A549 treated with Mapracorat at 1 μM for 4 hours (cell line): ENCODE measurements at places on chromosomes 5 and 9. TPM values are rescaled to one million over a fixed set of nuclear protein-coding genes. Genes with fewer than 3 reads are reported as not detected.

GRM6 gene
- total RNA-seq: not detected in 5 replicates

CCL21 gene
- not detected in 5 replicates for total RNA-seq

PGM5 gene
- total RNA-seq: not detected in 5 replicates

PCDHA12 gene
- 2.8 to 3.2 TPM (median 3.0 TPM) in 5 replicates for total RNA-seq

POMT1 gene
- total RNA-seq: 13.5 to 18.5 TPM (median 17.5 TPM) in 5 replicates

TARS1 gene
- 124 to 139 TPM (median 127 TPM) in 5 replicates for total RNA-seq

SH2D3C gene
- 0.06 to 0.15 TPM (median 0.09 TPM) in 5 replicates for total RNA-seq

IRX1 gene
- not detected in 5 replicates for total RNA-seq

INSL6 gene
- not detected in 5 replicates for total RNA-seq

NFIB gene
- 8.0 to 11.8 TPM (median 10.4 TPM) in 5 replicates for total RNA-seq

LHX6 gene
- 1.9 to 2.4 TPM (median 2.1 TPM) in 5 replicates for total RNA-seq

BTNL3 gene
- not detected in 5 replicates for total RNA-seq

ENTREP1 gene
- 0.50 to 0.88 TPM (median 0.60 TPM) in 5 replicates for total RNA-seq

CDX1 gene
- not detected in 5 replicates for total RNA-seq

PLAC8L1 gene
- total RNA-seq: not detected in 5 replicates

SLC6A7 gene
- 0.05 TPM in 1 of 5 replicates, not detected in the others for total RNA-seq

WWC1 gene
- total RNA-seq: 77.7 to 89.4 TPM (median 87.3 TPM) in 5 replicates

THBS4 gene
- 0.04 to 0.17 TPM (median 0.13 TPM) in 4 of 5 replicates, not detected in the other for total RNA-seq

PCDHGA6 gene
- total RNA-seq: 0.13 to 0.27 TPM (median 0.21 TPM) in 5 replicates

IL13 gene
- 0.11 to 0.14 TPM in 2 of 5 replicates, not detected in the others for total RNA-seq

FOXD4L5 gene
- total RNA-seq: 0.05 TPM in 1 of 5 replicates, not detected in the others

LHFPL2 gene
- 54.6 to 67.2 TPM (median 61.2 TPM) in 5 replicates for total RNA-seq

MYORG gene
- total RNA-seq: 4.1 to 6.9 TPM (median 6.3 TPM) in 5 replicates

ABCA1 gene
- total RNA-seq: 3.3 to 4.8 TPM (median 3.4 TPM) in 5 replicates

LHX3 gene
- total RNA-seq: 0.05 to 0.20 TPM (median 0.12 TPM) in 5 replicates

INSL4 gene
- 13.9 to 20.2 TPM (median 15.8 TPM) in 5 replicates for total RNA-seq

CNTNAP3 gene
- total RNA-seq: 6.4 to 10.4 TPM (median 8.8 TPM) in 5 replicates

ANP32B gene
- total RNA-seq: 279 to 316 TPM (median 299 TPM) in 5 replicates

NPR2 gene
- 4.8 to 6.6 TPM (median 5.5 TPM) in 5 replicates for total RNA-seq

MYOZ3 gene
- total RNA-seq: 0.07 to 0.13 TPM in 2 of 5 replicates, not detected in the others

CDK5RAP2 gene
- 27.6 to 31.7 TPM (median 30.0 TPM) in 5 replicates for total RNA-seq

CKMT2 gene
- not detected in 5 replicates for total RNA-seq

DNAH5 gene
- 1.5 to 2.3 TPM (median 2.1 TPM) in 5 replicates for total RNA-seq

SPINK7 gene
- total RNA-seq: not detected in 5 replicates

C9orf72 gene
- 3.9 to 5.9 TPM (median 4.9 TPM) in 5 replicates for total RNA-seq

INSYN2B gene
- 0.17 to 0.37 TPM (median 0.34 TPM) in 5 replicates for total RNA-seq

BAAT gene
- 0.23 to 0.45 TPM (median 0.35 TPM) in 5 replicates for total RNA-seq

SHLD3 gene
- 1.9 to 2.8 TPM (median 2.0 TPM) in 5 replicates for total RNA-seq

POLE3 gene
- 99.2 to 118 TPM (median 108 TPM) in 5 replicates for total RNA-seq

MRPS27 gene
- 51.0 to 55.0 TPM (median 53.0 TPM) in 5 replicates for total RNA-seq

IFNK gene
- not detected in 5 replicates for total RNA-seq

PLEKHG4B gene
- total RNA-seq: 0.88 to 1.7 TPM (median 1.4 TPM) in 5 replicates
